ENCODE measurements at places on chromosomes 7 and 10.

DNA sequence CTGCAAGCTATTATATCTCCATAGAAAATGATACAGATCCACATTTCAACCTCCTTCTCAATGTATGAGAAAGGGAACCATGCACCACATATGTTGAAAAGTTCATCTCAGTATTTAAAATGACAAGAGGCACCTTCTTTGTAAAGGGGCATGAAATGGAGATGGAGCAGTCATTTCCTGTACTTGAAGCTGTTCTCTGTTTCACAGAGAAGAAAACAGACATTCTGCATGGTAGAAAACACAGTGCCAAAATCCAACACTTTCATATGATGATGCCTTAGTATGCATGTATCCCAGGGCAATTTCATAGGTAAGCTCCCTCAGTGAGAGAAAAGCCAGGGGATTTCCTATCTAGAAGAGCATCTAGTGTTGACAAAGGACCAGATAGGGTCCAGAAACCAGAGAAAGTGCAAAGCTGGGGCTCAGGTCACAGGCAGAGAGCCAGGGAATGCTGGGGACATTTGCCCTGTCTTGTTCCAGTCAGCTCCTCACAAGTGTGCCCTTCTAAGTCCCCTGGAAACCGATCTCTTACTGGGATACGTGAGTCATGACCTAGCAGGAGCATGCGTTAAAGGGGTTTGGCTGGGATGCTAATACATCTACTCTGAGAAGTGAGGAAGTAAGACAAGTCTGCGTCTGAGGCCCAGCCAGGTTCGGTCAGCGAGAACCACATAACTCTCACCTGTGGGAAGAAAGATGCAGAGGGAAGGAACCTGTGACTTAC, 118.7 kb downstream of the ICA1 start:
- no peak for DNase-seq

GRCh38 chr7:144775749-144776148, 60.1 kb downstream of the TPK1 start:
- DNase-seq, result no peak

- no peak for DNase-seq
These were observed 225.0 kb upstream of the CELF2 start for GRCh38 chr10:10792681-10793080.

DNA sequence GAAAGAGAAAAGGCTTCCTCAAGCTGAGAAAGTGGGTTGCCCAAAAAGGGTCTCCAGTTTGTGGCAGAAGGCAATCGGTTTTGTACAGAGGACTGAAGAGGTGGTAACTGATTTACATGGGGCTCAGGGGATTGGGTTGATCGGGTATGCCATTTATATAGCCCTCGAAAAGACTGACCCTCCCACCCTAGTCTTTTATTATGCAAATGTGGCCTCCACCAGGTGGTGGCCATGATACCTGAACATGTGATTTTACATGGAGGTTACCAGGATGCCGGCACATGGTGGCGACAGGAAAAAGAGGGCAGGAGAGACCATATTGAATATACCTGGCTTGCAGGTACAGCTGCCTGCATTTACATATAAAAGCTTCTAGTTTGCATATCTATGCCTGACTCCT, 36.7 kb downstream of the ATE1 start:
- DNase-seq, result no peak

DNA sequence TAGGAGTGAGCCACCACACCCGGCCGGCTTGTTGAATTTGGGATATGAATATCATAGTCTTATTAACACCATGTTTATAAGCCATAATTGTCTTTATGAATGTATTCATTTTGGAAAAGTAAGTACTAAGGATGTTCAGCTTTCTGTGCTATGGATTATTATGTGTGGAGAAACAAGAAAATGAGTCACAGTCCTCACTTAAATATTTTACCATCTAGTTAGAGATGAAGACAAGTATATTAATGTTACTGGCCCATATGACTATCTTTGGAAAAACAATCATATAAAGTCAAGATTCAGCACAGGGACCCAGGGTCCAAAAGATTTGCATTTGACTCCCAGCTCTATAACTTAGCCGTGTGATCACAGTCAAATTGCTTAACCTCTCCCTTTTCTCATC, 9.8 kb upstream of the TOMM7 start:
- DNase-seq, result no peak

- DNase-seq, result peak; percentile 15
These were observed 56.7 kb downstream of the IDE start for GRCh38 chr10:92517034-92517655.

DNA sequence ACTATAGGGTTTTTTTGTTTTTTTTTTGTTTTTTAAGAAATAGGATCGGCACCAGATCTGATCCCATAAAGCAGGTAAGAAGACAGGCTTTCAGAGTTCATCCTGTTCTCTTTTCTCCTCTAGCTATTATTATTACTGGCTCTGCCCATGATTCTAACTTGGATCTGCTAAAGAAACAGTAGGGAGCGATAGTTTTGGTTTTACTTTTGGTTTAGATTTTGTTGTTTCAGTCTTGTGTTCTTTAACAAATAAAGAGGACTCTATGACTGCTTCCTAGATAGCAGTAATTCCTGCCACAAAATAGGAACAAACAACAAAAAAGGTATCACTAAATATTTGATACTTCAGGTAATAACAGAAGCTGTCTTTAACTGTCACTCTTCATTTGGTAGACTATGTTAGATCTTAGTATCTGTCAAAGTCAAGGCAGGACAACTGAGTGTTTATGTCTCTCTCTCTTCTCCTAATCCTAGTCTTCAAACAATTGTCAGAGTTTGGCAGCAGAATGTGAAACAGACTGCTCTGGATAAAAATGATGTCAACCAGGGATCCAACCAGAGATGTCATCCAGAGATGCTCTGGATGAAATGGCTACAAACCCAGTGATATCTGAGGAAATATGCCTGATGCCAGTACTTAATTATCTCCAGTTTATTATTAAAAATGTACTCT, 99.8 kb downstream of the KMT2C start:
- no peak for DNase-seq

GRCh38 chr10:65491799-65492198, 1434.0 kb upstream of the LRRTM3 start:
- no peak for DNase-seq

DNA sequence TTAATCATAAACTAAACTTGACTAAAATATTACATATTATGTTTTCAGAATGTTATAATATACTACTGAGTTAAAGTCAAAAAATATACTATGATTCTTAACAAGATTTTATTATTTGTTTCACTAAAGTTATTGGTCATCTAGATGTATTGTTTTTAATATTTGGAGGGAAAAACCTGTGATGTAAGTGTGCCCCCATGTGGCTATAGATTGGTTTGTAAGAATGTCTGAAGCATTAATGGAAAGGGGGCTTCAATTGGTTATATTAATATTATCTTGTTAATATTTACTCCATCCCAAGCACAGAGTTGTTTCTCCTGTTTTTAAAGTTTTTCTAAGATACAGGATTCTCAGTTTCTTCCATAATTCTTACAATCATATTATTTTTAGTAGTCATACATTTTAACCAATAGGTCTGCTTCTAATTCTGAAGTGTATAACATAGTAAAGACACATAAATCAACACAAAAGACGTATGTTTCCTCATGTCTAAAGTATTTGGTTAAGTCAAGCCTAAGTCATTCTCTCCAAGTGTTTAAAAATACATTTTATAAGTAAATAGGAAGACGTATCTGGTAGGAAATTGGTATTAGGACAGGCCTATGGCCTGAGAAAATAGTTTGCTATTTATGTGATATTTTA, 58.0 kb downstream of the GNAT3 start:
- DNase-seq, result no peak

DNA sequence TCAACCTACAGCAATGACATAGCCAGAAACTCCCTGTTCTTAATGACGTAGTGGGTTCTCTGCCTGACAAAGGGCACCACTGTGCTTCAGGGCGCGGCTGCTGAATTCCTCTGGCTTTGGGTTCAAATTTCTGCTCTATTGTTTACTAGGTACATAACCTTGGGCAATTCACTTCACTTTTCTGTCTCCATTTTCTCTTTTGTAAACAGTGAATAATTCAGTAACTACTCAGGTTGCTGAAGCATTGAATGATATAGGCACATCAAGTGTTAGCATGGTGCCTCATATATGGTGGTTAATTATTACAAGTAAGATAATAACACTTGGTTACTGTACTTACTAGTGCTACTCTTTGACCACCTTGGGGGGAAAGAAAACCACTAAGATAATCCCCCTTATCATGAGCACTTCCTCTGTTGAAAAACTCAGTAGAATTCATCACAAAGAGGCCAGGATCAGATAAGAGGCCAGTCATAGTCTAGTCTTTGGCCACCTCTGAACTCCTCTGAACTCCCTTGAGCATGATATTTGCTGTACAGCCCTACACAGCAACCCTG, 92.0 kb upstream of the AHR start:
- DNase-seq, result no peak

- peak; percentile 18 for DNase-seq
These were observed 1.1 kb upstream of the ITGB8 start for GRCh38 chr7:20329389-20330238.

GRCh38 chr7:75688200-75689136, 50.3 kb downstream of the HIP1 start:
- no peak for DNase-seq

- DNase-seq, result no peak
These were observed 24.4 kb downstream of the MTURN start for GRCh38 chr7:30159163-30159562.

- no peak for DNase-seq
These were observed 175.0 kb downstream of the OTUD1 start for GRCh38 chr10:23613900-23614299.

DNA sequence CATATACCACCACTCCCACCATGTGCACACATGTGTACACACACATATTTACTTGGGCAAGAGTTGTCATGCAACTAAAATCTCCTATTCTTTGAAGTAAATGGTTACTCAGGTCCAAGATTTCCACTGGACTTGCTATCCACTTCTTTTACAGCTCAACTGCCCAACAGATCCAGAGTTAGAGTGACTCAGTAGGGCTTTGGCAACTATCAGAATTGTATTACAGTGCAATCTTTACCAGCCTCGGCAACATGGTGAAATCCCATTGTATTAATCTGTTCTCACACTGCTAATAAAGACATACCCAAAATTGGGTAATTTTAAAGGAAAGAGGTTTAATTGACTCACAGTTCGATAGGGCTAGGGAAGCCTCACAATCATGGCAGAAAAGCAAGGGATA, 51.9 kb upstream of the ABLIM1 start:
- no peak for DNase-seq

DNA sequence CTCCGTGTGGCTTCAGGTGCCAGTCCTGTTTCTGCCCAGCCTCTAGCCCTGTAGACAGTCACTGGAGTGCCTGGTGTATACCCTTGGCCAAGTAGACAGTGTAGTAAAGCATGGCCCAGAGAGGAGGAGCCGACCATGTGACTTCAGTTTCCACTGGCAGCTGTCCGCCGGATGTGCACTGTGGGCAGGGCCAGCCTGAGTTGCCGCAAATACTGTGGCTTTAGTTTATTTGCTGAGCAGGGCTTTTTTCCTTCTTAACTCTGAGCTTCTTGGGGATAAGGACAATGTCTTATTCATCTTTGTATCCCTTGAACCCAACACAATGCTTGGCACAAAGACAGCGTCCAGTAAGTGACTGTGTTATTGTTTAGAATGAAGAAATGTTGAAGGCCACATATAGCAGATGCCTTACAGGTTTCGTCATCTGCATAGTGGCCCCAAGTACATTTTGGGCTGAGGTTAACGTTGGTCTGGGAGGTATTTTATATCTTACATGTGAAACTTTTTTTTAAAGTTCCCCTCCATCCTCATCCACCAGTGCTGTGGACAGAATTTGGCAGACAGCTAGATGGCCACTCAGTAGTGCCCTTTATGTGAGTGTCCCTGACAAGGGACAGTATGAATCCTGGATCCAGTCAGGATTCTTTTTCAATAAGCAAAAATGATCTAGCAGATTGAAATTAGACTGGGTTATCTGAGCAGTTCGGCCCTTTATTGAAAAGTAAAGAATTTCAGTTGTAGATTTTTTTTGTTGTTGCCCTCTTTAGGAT, 40.6 kb downstream of the CYP17A1 start:
- peak; percentile 43 for DNase-seq

DNA sequence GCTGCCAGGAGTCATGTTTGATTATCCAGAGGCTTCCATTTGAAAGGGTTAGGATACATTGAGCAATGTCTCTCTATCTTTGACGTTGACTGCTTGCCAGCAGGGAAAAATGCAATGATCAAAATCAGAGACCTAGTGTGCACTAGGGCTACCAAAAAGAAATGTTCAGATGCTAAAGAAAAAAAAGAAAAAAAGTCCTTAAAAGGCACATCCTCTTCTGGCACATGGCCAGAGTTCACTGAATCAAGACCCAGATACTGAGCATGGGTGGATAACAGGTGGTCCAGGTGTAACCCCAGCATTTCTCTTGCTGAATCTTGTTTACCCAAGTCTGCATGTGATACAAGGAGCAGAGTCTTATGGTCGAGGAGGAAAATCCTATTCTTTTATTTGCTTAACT, 899.3 kb downstream of the SORCS3 start:
- DNase-seq, result no peak

GRCh38 chr7:128266883-128267594, 26.0 kb downstream of the LEP start:
- no peak for DNase-seq

- no peak for DNase-seq
These were observed 60.6 kb downstream of the INSIG1 start for GRCh38 chr7:155358066-155358947.

DNA sequence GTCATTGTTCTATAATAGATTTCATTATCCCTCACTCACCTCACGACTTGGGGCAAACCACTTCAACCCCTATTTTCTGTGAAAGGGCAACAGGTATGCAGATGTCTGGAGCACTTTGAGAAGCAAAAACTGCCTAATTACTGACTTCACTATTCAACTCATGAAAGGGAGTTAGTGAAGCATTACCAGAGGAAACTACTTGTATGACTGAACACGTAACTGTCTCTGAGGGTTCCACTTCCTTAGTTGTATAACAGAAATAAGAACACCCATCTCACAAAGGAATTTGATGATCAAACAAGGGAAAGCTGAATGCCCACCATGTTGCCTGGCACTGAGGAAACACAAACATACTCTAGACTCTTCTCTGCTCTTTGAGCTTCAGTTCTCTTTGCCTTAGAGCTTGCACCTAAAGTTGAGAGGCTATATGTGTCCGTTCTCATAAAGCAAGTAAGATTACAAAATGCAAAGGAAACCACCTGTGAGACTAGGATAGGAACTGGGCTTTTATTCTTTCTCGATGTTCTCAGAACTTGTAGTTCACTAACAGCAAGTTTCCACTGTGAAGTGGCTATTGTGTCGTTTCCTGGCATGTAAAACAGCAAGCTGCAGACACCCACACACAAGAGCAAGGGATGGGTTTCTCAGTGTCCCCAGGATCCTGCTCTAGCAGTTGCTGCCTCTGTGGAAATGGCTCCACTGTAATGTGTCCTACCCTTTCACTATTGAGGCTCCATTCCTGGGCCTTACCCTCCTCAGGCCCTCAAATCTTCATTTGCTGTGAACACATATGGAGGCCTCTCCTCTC, 2.6 kb downstream of the TMEM243 start:
- no peak for DNase-seq

GRCh38 chr10:92690211-92690914, 608 bp downstream of the HHEX start:
- no peak for DNase-seq

- no peak for DNase-seq
These were observed 283 bp upstream of the TRDMT1 start for GRCh38 chr10:17201794-17202116.
